ENCODE measurements at places on chromosomes 7 and 10.

DNA sequence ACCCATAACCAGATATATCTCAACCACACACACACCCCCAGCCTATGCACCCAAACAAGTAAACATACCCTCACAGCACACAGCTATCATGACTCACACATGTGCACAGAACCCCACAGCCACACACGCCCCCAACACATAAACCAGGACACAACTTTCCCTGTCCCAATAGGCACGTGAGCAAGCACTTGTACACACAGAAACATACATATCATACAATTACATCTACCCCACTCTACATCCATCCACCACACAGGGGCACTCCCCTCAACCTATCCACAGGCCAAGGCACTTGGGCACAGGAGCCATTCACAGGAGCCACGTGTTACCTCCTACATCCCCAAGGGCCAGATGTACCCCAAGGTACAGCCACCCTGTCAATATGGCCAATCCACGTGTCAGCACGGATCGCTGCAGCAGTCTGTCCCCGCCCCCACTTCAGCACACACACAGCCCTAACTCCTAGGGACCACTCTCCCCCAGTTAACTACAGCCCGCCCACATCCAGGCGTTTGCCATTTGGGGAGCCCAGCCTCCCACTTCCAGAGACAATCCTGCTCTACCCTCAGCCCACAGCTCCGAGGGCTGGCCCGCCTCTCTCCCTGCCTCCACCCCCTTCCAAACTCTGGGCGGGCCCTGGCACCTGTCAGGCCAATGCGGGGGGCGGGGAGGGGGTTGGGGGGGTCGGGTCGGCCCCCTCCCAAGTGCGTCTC lies 163.5 kb downstream of the SH3PXD2A start:
- DNase-seq = no peak

DNA sequence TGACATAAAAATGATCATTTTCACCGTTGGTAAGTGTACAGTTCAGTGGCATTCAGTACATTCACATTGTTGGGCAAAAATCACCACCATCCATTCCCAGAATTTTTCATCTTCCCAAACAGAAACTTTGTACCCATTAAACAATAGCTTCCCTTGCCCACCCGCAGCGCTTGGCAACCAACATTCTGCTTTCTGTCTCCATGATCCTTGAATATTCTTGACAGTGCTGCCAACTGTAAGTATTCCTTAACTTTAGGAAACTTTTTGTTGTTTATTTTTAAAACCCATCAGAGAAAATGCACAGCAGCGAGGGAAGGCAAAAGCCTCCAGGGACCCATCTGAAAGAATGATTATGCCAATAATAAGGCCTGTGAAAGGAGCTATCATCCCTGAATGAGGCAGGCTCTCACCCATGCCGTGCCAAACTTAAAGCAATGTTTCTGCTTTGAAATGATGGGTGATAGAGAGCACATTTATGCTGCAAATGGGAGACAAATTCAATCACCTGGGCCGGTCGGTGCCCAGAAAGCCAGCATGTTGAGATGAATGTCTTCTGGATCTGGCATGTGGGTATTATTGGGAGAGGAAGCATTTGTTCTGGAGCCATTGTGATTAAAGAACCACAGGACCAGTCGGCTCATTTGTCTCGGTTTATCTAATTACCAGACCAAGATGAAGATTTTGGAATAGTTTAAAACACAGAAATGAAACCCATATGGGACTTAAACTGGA lies 202.1 kb upstream of the NPVF start:
- DNase-seq = no peak

DNA sequence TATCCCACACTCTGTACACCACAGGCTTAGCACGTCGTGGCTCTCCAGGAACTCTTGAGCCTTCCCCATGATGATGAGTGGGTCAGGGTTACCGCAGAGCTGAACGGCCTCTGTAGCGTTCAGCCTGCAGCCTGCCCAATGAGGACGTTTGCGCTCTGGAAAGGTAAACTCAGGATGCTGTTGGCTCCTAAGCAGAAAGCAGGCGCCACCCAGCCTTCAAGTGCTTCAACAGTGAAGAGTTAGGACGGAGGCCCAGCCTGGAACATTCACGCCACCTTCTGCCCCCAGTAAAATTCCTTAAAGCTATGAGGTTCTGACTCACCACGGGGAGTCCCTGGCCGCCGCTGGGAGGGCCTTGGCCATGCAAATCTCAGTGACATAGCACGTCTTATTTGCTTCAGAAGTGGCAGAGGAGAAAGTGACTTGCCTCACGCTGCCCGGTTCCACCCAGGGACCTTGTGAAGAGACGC lies 161.5 kb upstream of the SH2B2 start:
- DNase-seq = no peak

DNA sequence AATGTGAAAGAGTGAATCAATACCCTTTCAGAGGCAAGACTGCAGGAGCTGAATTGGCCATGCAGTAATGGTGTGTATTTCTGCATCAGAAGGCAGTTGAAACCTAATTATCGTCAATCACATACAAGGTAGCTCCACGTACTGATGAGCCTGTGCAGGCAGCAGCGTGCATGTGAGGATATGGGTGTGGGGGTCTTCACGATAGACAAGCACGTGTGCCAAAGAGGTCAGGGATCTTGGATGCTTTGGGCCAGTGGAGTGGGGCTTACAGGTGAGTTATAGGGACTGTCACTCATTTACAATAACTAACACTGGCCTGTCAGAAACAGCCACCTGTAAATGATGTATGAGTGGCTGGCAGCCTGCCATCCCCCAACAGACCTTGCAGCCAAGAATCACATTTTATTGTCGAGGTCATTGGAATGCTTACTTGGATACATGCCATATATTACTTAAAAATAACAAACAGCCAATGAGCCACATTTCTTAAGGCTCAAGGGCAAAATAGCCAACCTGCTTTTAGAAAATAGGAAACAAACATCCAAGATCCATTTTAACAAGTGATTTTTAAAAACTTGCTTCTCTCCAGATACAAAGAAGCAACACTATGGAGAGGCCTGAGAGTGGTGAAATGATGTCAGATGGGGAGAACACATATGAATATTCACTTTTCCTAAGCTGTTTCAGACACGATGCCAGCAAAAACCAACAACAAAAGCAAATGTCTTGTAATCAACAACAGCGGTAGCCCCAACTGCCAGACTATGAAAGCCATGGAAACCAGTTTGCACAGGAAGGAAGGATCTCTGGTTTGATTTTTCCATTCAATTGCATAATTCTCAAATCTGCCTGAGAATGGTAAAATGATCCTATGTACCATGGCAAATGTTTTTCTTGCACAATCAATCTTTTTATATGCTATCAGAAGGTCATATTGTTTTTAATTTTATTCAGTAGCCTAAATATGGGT lies 210.7 kb downstream of the SKAP2 start:
- no peak for DNase-seq

GRCh38 chr10:86371691-86372090 lies 5.1 kb upstream of the GRID1 start:
- no peak for DNase-seq

DNA sequence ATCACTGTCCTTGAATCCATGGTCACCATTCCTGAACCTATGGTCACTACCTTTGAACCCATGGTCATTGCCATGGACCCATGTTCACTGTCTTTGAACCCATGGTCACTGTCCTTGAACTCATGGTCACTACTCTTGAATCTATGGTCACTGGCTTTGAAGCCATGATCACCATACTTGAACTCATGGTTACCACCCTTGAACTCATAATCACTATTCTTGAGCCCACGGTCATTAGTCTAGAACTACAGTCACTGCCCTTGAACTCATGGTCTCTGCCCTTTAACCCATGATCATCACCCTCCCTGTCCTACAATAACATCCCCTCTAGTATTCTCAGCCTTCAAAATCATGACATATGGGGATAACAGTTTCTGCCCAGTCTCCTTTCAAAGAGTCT lies 270.5 kb downstream of the CXCL12 start:
- no peak for DNase-seq

DNA sequence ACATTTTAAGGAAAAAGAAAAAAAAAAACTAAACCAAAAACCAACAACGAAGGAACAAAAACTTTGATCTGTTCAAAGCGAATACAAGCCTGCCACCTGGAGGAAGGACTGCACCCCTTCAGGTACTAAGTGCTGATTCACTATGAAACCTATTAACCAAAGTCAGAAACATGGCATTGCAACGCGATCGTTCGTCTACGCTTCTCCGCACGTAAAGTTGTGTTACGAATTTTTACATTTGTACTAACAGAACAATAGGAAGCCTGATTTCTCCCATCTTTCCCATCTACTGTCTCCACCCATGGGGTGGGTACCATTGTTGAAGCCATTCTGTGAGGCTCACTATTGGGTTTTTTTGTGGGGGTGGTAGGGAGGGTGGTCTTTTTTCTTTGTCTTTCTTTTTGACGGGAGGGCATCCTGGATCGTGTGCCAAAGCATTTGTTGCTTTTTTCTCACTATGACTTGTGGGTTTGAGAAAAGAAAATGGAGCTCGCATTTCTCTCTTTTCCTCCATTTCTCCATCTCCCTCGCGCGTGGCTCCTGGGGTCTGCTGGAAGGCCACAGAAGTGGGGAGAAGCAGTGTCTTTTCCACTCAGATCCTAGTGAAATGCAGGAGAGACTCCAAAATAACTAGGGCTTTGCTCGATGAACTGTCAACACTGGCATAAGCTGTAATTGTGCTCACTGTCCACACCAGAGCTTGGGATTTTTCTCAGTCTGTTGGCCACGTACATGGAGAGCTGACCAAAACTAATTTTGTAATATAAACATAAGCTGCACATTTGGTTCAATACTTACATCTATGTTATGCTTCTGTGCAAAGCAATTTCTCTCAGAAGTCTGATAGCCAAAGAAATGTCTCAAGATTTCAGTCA lies 100.9 kb upstream of the YAE1 start:
- no peak for DNase-seq

DNA sequence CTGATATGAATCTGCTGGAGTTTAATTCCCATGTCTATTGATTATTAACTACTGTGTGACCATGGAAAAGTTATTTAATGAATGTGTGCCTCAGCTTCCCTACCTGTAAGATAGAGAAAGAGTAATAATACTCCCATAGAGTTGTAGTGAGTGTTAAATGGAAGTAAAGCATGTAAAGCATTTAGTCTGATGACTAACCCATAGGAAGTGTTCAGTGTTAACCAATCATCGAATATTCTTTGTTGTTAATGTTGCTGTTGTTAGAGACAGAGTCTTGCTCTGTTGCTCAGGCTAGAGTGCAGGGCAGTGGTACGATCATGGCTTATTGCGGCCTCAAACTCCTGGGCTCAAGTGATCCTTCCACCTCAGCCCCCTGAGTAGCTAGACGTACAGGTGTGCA lies 36.2 kb upstream of the CCDC6 start:
- no peak for DNase-seq

DNA sequence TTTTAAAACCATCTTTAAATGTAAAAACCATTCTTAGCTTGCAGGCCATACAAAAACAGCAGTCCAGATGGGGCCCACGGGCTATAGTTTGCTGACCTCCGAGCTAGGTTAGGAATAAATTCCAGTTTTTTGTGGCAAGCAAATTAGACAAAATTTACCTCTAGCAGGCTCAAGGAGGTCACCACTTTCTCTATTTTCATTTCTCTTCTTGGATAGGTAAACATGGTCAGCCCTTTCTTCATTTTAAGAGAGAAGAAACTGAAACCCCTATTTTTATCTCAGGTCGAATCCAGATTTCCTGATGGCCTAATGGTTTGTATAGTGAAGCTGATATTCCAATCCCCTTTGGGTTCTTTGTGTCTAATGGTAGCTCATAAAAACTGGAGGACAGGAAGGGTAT lies 10.7 kb downstream of the IKZF5 start:
- no peak for DNase-seq

DNA sequence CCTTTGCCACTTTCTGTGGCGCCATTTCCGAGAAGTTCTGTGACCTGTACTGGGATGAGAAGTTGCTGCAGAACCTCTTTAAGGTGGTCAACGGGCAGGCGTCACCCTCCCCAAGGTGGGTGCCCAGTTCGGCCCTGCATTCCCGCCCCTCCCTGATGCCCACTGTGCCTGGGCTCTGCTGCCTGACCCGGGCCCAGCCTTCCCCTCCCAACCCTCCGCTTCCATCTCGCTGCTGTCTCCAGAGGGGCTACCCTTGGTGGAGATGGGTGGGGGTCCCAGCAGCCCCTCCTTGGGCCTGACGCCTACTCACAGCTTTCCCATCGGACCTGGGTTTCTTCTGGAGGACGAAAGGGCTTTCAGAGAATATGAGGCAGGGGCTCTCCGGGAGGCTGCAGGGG lies 30.5 kb upstream of the UTF1 start:
- DNase-seq = no peak

GRCh38 chr10:113753020-113753692 lies 1.7 kb downstream of the PLEKHS1 start:
- no peak for DNase-seq

GRCh38 chr10:78182841-78183240 lies 149.2 kb downstream of the RPS24 start:
- no peak for DNase-seq
